RWPE1 (cell line): ENCODE measurements at places on chromosomes 4 and X.

DNA sequence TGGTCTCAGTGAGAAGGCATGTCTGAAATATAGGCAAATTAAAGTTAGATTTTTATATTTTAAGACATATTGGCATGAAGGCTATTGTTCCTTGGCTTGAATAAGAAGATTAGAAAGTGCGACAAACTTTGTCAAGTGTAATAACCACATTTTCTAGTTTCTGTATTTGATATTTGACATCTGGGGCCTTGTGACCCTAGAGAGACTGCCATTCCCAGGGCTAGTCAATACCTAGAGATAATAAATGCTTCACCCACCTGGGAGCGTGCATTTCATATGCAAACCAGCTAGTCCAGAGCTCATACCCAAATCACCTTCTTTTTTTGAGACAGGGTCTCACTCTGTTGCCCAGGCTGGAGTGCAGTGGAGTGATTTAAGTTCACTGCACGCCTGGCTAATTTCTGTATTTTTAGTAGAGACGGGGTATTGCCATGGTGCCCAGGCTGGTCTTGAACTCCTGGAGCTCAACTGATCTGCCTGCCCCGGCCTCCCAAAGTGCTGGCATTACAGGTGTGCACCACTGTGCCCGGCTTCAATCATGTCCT lies 62.6 kb downstream of the COQ2 start:
- DNase-seq: no peak

- DNase-seq: no peak
Observed at GRCh38 chr4:13917015-13917414, 289.5 kb upstream of the BOD1L1 start.

DNA sequence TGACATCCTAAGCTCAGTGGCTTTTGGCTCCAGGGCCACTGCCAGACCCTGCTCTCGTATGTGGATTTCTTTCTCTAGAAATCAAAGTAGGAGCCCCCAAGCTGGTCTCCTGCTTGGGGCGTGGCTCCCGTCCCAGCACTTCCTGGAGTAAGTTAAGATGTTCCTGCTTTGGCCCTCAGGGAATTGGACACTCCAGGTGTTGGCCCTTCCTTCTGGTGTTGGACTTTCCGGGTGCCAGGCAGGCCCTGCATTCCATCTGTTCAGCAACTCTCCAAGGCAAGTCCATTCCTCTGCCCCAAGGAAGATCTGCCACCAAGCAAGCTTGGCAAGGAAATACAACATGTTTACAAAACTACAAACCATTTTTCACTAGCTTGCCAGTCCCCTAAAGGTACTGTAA lies 22.1 kb upstream of the GPC4 start:
- no peak for DNase-seq

GRCh38 chrX:9677098-9677739 lies 88.4 kb downstream of the GPR143 start:
- peak; percentile 16 for DNase-seq

GRCh38 chr4:67874986-67875385 lies 8.8 kb downstream of the TMPRSS11D start:
- DNase-seq: no peak
